WERI-Rb-1 (cell line): ENCODE measurements at places on chromosomes 16 and 17.

DNA sequence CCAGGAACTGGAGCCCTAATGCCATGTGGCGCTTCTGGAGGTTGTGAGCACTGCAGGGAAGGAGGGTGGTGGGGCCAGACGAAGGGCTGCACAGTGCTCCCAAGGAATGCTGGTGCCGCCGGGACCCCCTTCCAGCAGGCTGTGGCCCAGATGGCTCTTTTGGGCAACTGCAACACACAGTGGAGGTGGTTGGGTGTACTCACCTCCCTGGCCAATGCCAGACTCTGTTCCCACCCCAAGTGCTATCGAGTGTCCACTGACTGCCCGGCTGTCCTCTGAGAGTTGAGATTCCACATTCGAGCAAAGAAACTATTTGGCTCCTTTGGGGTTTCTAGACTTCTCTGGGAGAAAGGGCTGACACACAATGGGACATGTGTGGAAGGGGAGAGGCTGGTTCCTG lies 167.9 kb downstream of the RGS9 start:
- DNase-seq, result no peak

- DNase-seq, result no peak
Observed at GRCh38 chr17:27612160-27612770, 18.7 kb upstream of the LGALS9 start.

- no peak for DNase-seq
Observed at GRCh38 chr16:22217890-22218730, 12.0 kb downstream of the EEF2K start.

- no peak for DNase-seq
Observed at GRCh38 chr17:56883616-56884015, 30.2 kb downstream of the TRIM25 start.

- no peak for DNase-seq
Observed at GRCh38 chr17:60481604-60482003, 44.4 kb downstream of the APPBP2 start.

- DNase-seq, result no peak
Observed at GRCh38 chr17:77165577-77165976, 24.8 kb downstream of the SEC14L1 start.

DNA sequence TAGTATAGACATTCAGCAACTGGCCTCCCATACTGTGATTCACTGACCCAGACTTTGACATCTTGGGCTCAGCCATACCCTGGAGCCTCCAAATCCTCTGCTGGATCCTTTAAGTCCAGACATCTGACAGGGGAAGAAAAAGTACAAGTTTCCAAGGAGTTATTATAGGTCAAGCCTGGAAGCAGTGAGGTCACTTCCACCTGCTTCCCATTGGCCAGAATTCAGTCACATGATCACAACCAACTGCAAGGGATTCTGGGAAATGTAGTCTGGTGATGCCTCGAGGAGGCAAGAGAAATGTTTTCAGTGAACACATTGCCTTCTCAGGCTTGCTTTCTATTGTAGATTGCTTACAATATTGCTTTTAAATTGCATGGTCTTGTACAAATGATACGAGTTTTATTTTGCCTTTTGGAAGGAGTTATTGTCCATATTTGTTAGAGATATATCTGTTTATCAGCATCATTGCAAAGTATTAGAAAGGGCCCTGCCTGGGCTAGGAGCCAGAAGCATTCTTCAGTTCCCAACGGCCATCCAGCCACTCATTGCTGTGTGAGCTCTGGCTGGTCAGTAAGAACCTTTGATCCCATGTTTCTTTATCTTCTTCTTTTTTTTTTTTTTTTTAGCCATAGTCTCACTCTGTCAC lies 696.9 kb downstream of the WWOX start:
- peak; percentile 51 for DNase-seq

GRCh38 chr16:63497408-63497807 lies 1461.2 kb upstream of the CDH8 start:
- no peak for DNase-seq

GRCh38 chr17:16141685-16142084 lies 73.6 kb downstream of the NCOR1 start:
- DNase-seq, result no peak

DNA sequence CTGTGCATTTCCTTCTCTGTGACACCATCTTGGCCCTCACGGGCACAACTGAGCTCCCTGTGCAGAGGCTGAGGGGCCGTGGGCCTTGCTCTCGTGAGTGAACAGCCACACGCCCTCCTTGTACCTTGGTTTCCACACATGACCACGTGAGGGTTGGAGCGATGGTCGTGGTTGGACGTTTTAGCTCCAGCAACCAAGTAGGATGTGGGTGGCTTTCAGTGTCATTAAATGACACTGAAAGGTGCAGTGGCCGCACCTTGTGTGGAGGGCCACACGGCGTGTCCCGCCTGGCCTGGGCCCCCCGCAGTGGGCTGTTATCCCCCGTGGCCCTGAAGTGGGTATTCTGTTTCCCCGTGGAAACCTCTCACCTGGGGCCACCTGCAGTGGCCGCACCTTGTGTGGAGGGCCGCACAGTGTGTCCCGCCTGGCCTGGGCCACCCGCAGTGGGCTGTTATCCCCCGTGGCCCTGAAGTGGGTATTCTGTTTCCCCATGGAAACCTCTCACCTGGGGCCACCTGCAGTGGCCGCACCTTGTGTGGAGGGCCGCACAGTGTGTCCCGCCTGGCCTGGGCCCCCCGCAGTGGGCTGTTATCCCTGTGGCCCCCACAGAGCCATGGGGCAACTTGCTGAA lies 28.2 kb downstream of the ACSF3 start:
- DNase-seq, result no peak

- no peak for DNase-seq
Observed at GRCh38 chr16:74463888-74464287, 42.6 kb upstream of the CLEC18B start.

- DNase-seq, result no peak
Observed at GRCh38 chr16:79294568-79294967, 306.0 kb downstream of the MAF start.

- DNase-seq, result peak; percentile 97
Observed at GRCh38 chr17:74981979-74982662, 5.3 kb upstream of the CDR2L start.

- no peak for DNase-seq
Observed at GRCh38 chr16:80693553-80693952, 110.8 kb downstream of the CDYL2 start.

GRCh38 chr17:51819341-51820219 lies 338.9 kb downstream of the CA10 start:
- no peak for DNase-seq

- no peak for DNase-seq
Observed at GRCh38 chr17:46199379-46199778, 6.2 kb upstream of the KANSL1 start.

DNA sequence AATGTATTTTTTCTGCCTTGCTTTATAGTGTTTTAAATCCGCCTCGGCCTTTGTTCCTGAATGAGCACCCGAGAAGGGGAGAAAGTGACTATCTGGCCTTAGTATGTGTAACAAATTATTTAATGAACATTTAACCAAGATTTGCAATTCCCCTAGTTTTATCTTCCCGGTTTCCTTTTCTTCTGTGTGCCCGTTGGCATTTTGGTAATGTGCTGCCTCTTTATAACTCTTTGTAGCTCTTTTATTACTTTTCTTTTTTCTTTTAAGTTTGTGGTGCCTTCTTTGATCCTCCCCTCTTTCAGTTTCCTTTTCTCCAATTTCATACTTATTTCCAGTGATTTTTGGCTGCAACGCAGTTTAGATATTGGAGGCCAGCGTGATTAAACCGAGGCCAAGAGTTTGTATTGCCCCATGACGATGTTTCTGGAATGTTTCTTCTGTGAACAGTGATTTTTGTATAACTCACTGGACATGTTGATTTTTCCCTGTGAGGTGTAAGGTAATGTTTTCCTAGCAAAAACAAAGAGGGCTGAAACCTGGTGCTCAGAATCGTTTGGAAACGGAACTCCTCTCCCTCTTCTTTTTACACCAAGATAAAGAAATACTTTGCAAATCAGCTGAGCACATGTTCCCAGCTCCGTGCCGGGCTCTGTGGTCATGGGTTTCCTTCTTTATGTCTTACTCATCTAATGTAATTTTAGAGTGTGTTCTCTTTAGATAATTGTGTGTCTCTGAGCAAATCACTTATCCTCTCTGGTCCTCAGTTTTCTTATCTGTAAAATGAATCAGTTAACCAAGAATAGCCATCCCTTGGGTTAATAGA lies 344.3 kb downstream of the WWOX start:
- DNase-seq, result no peak

DNA sequence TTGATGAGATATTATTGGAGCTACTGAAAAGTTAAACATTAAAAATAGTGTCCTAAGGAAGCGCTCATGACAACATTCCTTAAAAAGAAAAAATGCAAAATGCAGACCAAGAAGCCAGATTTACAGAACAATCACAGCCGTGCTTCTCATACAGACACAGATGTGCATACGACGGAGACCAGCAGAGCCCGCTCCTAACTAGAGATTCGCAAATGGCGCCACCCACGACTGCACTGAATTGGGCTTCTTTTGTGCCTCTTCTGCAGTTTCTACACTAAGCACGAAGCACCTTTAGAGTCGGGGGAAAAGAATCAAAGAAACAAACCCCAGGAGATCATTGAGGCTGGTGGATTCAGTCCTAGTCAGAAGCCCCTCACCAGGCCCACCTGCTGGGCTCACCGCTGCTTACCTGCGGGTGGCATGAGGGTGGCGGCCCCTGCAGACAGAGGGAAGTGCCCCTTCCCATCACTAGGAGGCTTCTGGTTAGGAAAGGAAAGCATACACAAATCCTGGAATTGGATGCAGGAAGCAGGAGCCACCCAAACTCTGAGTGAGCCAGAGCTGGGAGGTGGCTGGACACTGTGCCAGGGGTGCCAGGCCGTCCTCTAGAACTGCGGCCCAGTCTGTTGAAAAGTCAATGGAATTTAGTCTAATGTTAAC lies 64.9 kb upstream of the CHMP6 start:
- no peak for DNase-seq

- DNase-seq, result peak; percentile 67
Observed at GRCh38 chr16:20383106-20384029, 21.2 kb downstream of the PDILT start.

GRCh38 chr16:35171106-35171505 lies 1711.7 kb downstream of the TP53TG3F start:
- DNase-seq, result no peak

DNA sequence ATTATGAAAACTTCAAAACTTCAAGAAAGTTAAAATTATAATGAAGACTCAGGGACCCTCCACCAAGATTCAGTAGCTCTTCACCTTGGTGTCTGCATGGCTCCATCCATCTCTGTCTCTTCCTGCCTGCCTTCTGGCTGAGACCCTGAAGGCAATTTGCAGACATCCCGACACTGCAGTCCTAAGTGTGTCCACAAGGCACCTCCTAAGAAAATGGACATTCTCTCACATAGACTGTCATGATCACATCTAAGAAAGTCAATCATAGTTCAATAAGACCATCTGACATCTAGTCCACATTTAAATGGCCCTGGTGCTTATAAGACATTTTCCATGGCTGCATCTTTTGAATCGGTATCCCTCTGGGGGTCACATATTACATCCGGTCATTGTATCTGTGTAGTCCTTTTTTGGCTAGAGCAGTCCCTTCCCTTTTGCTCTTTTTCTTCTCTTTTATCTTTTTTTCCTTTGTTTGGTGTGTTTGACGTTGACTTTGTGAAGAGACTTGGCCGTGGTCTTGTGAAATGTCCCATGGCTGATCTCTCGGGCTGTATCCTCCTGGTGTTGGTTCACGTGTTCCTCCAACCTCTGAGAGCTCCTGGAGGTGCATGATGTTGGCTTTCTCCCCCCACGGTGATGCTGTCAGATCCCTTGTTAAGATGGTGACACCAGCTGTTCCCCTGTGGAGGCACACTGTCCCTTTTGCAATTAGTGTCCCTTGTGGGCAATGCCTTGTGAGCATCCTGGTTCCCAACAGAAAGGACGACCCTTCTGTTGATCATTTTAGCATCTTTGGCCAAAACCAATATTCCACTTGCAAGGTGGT lies 5.0 kb upstream of the TNFRSF13B start:
- no peak for DNase-seq

GRCh38 chr17:4118015-4118743 lies 24.7 kb downstream of the ZZEF1 start:
- DNase-seq, result no peak

- DNase-seq, result no peak
Observed at GRCh38 chr16:47196457-47196856, 52.7 kb upstream of the NETO2 start.

DNA sequence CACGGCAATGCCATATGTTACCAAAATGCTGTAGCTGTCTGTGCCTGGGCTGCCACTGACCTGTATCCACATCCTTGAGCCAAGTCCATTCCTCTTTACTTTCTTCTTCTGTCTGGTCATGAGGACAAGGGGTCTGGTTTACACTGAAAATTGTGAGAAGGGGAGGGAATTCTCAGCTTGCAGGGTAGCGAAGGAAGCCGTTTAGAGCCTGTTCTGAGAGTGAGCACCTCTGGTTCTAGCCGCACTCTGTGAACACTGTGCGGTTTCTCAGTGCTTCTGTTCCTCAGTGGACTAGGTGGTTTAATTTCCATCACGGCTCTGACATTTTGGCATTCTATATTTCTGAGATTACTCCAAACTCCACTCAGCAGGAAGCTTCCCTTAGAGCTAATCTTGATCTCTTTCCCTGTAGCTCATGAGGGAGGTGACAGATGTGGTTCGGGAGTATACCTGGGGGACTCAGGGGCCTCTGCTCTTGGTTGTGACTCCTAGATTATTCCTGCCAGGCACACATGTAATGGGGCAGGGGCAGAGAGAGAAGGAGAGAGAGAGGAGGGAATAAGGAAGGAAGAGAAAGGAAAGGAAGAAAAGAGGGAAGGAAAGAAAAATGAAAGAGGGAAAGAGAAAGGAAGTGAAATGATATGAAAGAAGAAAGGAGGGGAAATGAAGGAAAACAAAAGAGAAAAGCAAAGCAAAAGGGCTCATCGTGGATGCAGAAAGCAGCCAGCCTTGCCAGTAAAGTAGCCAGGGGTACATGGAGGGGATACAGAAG lies 14.2 kb upstream of the TBX21 start:
- no peak for DNase-seq

DNA sequence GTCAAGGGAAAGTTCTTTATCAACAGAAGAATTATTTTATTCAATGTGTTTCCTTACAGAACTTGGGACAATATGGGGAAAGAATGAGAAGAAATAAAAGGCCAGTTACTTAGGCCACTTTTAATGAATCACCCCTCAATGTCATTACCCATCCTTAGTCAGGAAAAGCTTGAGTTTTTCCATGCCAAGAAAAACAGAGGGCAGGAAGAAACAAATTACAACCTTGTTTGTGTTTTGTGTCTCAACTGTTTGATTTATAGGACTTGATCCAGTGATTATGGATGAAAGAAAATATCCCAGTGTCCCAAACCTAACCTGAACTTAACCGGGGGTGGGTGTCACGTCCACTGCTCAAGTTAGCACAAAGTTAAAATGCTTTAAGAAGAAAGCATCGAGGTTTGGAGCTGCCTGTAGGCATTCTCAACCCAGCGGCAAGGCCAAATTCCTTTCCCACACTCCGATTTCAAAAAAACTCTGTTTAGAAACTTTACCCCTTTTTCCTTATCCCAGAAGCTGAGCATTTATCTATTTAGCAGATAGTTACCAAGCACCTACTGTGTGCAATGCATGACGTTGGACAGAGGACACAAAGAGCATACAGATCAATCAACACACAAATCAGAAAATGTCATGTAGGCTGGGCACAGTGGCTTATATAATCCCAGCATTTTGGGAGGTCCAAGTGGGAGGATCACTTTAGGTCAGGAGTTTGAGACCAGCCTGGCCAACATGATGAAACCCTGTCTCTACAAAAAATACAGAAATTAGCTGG lies 14.0 kb upstream of the CYB5B start:
- DNase-seq, result no peak
